ENCODE measurements at places on chromosomes 2 and 18.

DNA sequence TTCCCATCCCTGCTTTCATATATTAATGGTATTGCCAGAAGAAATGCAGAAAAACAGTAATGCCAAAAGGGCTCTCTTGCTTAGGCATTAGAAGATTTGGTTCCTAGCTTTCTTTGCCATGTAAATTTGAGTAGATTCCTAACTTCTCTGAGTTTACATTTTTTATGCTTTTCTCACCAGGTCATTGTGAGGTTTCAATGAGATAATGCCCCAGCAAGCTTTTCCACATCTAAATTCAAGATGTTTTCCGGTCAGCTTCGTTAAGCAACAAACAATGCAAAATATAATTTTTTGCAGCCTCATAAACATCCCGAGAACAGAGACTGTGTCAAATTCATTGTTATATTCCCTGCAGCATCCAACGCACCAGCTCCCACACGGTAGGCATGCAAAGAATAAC lies 44.9 kb downstream of the NCKAP5 start:
- DNase-seq, result no peak

DNA sequence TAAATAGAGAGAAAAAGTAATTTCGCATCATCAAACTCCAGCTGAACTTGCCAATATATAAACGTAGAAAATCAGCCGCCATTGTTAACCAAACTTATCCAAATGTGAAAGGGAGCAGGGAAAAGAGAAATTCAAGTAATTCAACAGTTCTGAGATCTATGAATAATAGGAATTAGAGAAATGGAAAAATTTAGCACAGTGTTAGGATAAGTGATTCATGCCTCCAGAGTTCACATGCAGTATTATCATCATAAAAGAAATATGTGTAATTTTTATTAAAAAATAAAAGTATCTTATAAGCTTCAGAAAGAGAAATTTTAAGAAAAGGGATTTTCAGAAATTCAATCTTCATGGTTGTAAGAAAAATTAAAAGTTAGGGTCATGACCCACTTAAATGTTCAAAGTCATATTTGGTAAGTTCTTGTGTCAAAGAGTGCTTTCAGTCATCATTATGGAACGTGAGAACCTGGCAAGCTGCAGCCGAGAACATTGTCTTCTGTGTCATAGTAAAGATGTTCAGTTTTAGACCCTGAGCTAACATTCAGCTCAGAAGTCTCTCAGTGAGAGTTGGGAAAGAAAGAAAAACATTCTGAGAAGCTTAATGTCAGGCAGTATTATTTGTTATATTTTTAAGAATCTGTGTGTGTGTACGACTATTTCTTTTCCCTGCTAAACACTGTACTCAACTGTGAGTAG lies 414.3 kb upstream of the RGPD4 start:
- no peak for DNase-seq

GRCh38 chr2:45769056-45769455 lies 117.6 kb downstream of the PRKCE start:
- DNase-seq, result no peak

DNA sequence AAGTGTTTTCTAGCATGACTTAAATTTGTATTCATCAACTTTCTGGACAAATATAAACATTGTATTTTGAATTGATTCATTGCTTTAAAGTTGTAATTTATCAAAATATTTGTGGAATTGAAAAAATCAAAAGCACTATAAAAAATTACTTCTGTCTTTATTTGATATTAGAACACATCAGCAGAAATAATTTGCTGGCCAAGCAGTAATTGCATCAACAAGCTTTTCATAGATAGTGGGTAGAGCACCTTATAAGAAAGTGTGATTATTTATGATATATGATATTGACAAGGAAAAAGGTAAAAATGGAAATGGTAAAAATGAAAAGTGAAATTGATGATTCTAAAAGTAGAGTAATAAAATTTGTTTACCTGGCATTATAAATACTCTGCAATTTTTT lies 861.1 kb downstream of the CPS1 start:
- no peak for DNase-seq

- no peak for DNase-seq
Measured at GRCh38 chr2:155846259-155846658, 486.3 kb downstream of the NR4A2 start.

- DNase-seq, result no peak
Measured at GRCh38 chr2:99032786-99033185, 96.8 kb upstream of the CRACDL start.

DNA sequence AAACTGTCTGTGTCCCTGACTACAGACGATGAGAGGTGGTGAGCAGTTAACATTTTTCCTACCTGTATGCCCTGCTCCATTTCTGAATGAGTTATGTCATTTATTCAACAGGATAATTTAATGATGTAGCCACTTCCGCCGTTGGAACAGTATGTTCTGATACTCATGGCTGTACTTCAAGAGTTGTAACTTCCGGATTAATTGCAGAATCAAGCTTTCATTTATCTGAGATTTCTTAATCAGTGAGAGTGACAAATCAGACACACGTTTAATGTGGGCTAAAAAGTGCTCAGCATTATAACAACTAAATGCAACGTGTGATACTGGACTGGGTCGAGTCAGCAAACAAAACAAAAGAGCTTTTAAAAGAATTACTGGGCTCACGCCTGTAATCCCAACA lies 107.7 kb downstream of the KCTD1 start:
- DNase-seq, result no peak

- no peak for DNase-seq
Measured at GRCh38 chr2:61993422-61994024, 88.0 kb downstream of the COMMD1 start.

DNA sequence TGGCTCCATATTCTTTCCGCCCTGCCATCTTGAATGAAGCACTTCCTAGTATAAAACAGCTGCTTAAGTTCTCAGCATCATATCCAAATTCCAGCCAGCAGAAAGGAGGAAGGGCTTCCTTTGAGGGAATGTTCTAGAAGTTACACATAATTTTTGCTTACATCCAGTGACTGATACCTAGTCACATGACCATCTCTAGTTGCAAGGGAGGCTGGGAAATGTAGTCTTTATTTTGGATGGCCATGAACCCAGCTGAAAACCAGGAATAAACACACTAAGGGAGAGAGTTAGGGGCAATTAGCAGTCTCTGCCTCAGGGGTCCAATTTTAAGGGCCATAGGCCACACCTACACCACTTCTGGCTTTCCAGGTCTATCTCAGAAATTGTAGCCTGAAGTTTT lies 57.8 kb upstream of the LMAN1 start:
- no peak for DNase-seq

DNA sequence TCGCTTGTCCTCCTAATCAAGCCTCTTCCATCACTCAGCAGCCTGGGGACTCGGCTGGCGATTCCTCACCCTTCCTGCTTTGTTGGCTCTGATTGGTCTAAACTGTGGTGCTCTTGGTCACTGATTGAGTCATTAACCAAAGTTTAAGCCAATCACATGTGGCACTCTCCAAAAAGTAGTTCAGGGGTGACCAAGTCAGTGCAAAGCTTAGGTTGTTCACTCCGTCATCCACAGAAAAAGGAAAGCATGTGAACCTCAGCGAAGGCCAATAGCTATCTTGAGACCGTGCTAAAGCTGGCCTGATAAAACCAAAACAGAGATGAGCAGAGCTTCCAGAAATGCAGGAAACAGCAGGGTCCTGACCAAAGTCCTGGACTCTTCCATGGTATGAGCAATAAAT lies 4.9 kb downstream of the ALPK2 start:
- no peak for DNase-seq

DNA sequence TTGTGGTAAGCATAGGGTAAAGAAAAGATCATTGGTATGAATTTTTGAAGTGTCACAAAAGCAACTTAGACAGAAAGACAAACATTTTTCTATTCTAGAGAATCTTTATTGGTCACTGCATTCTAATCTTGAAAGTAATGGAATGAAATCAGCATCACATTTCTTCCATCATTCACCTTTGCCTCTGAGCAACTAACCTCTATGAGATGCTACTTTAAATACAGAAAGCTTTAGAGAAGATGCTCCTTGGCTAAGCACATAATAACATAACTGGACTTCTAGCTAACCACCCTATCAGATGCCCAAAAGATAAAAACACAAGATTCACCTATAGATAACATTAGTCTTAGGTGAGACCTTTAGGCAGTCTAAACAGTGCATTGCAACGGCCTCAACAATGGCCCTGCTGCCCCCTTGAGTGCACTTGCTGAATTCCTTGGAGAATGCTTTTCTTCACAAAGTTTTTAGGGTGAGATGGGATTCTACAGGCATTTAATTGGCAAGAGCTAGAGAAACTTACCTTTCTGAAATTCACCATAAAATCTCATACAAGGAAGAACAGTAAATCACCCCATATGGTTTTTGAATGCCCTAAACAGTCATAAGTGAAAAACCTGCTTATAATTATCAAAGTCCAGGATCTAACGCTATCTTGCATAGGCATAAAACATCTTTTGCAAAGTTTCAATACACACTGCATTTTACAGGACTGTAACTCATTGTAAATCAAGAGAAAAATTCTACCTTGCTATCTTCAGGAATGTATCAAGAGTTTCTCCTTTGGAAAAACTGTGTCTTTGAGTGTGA lies 791.3 kb upstream of the CHAC2 start:
- DNase-seq, result no peak

- DNase-seq, result no peak
Measured at GRCh38 chr2:102025583-102026267, 34.0 kb downstream of the IL1R2 start.
